ENCODE measurements at places on chromosomes 7 and 10. TPM values are rescaled to one million over a fixed set of nuclear protein-coding genes. Genes with fewer than 3 reads are reported as not detected.

The CUZD1 gene
- 0.59 TPM for total RNA-seq

The CALML5 gene
- total RNA-seq = not detected

The RRP12 gene
- total RNA-seq = 15.0 TPM

The FOXI2 gene
- total RNA-seq = not detected

The AGAP5 gene
- 4.0 TPM for total RNA-seq

The ENKUR gene
- not detected for total RNA-seq

The SAP25 gene
- not detected for total RNA-seq

The HOXA13 gene
- total RNA-seq = 8.0 TPM

The AIFM2 gene
- 14.4 TPM for total RNA-seq

The BAIAP2L1 gene
- total RNA-seq = 10.5 TPM

The KDM7A gene
- total RNA-seq = 12.4 TPM

The OPN1SW gene
- not detected for total RNA-seq

The NEUROD6 gene
- total RNA-seq = not detected

The PTPN20 gene
- total RNA-seq = 9.1 TPM

The UNCX gene
- total RNA-seq = not detected

The POLR2J2 gene
- total RNA-seq = 8.3 TPM

The RBP3 gene
- total RNA-seq = not detected

The A1CF gene
- not detected for total RNA-seq

The FRAT2 gene
- total RNA-seq = 9.4 TPM

The BCL7B gene
- 32.9 TPM for total RNA-seq

The NXPH1 gene
- not detected for total RNA-seq

The KIAA1549 gene
- total RNA-seq = 3.3 TPM

The KLLN gene
- total RNA-seq = 0.59 TPM

The CPA5 gene
- not detected for total RNA-seq

The FAM24B gene
- 4.4 TPM for total RNA-seq

The LRRD1 gene
- total RNA-seq = 0.29 TPM

The FRAT1 gene
- 3.8 TPM for total RNA-seq

The KCP gene
- total RNA-seq = 1.1 TPM

The FIGNL1 gene
- 6.5 TPM for total RNA-seq

The ZNF425 gene
- total RNA-seq = 4.7 TPM

The ETV1 gene
- 15.9 TPM for total RNA-seq

The TFPI2 gene
- total RNA-seq = 8.7 TPM

The CACNA2D1 gene
- total RNA-seq = 113 TPM

The ZP3 gene
- 3.5 TPM for total RNA-seq

The NME8 gene
- total RNA-seq = not detected

The SCART1 gene
- total RNA-seq = 5.6 TPM

The POLD2 gene
- 69.2 TPM for total RNA-seq

The EBLN1 gene
- not detected for total RNA-seq

The AUTS2 gene
- total RNA-seq = 17.4 TPM

The RPEL1 gene
- 0.29 TPM for total RNA-seq

The EIF5AL1 gene
- total RNA-seq = 0.72 TPM
